Stimulated activated effector memory CD8-positive, alpha-beta T cell treated with anti-CD3 and anti-CD28 coated beads, Interleukin-12 subunit alpha, Interleukin-12 subunit beta, amount 100 ng/mL, for 72 hours (primary cell): ENCODE measurements at places on chromosomes 2 and 18.

- no peak for DNase-seq
Observed at GRCh38 chr18:11407940-11408339, 201.5 kb upstream of the SLC35G4 start.

- DNase-seq = no peak
Observed at GRCh38 chr2:229969921-229970320, 47.6 kb downstream of the FBXO36 start.

- DNase-seq = no peak
Observed at GRCh38 chr18:60894254-60894945, 438.8 kb upstream of the CDH20 start.

- peak; percentile 66 for DNase-seq
Observed at GRCh38 chr2:64359892-64360657, 93.9 kb upstream of the LGALSL start.

GRCh38 chr2:2926009-2926857, 451.4 kb downstream of the EIPR1 start:
- DNase-seq = no peak

GRCh38 chr2:73163483-73164367, 38.6 kb upstream of the NOTO start:
- DNase-seq = peak; percentile 46

GRCh38 chr18:30333310-30333709, 709.2 kb downstream of the DSC3 start:
- no peak for DNase-seq

GRCh38 chr2:232979871-232980461, 33.1 kb downstream of the NGEF start:
- DNase-seq = no peak
